Activated naive CD8-positive, alpha-beta T cell treated with anti-CD3 and anti-CD28 coated beads, Interleukin-2, amount 50 U/mL, for 24 hours (primary cell): ENCODE measurements at places on chromosomes 2 and 18.

DNA sequence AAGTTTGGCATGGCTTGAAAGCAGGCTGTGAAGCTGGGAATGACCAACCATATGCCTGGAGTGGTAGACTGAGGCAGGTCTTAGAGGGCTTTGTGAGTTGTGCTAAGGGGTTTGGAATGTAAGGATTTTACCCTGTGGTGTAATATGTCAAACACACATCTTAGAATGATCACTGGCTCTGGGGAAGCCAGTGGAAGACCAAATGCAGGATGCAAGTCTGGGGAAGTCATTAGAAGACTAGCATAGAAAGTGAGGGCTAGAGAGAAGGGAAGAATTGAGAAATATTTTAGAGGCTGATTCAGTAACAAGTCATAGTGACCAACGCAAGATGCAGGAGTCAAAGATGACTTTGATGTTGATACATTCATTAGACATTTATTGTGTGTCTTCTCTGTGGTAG lies 3.5 kb upstream of the FHOD3 start:
- no peak for DNase-seq

GRCh38 chr2:10844097-10844496 lies 31.5 kb upstream of the PDIA6 start:
- DNase-seq, result no peak

DNA sequence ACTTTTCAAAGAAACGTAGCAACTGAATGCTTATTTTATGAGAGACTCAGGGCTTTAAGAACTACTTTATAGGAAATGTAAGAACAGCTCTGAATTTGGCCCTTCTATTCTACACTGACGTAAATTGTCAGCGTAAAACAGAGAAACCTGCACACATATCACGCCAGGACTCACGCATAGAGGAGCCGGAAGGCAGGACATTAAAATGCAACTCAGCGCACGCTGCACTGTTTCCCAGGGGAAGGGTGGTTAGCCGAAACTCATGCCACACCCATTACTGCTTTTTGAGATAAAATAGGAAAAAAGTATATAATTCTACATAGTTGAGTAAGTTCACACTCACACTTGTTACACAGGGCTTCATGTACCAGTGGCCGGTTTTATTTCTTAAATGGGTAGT lies 7.4 kb downstream of the TUBB6 start:
- DNase-seq, result no peak

GRCh38 chr2:190378880-190379237 lies 29.3 kb upstream of the MFSD6 start:
- no peak for DNase-seq

GRCh38 chr18:58535340-58536201 lies 93.3 kb downstream of the ALPK2 start:
- no peak for DNase-seq

DNA sequence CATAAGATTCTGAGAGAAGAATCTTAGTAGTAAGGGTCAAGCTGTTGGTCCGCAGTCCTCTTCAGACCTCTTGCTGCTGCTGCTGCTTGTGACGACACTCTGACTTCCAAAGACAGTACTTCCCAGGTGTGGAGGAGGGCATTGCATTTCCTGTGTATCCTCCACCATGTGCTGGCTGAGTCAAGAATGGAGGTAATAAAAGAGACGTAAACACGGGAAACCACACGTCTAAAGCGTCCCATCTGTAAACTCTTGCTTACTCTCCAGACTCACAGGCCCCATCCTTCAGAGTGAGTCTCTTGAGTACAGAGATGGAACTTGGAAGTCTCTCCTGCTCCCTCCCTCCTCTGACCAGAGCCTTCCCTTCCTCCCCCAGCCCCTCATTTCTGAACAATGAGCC lies 25.6 kb downstream of the KLHL29 start:
- DNase-seq, result no peak

- DNase-seq, result no peak
Observed at GRCh38 chr2:104863468-104864279, 9.8 kb downstream of the POU3F3 start.

DNA sequence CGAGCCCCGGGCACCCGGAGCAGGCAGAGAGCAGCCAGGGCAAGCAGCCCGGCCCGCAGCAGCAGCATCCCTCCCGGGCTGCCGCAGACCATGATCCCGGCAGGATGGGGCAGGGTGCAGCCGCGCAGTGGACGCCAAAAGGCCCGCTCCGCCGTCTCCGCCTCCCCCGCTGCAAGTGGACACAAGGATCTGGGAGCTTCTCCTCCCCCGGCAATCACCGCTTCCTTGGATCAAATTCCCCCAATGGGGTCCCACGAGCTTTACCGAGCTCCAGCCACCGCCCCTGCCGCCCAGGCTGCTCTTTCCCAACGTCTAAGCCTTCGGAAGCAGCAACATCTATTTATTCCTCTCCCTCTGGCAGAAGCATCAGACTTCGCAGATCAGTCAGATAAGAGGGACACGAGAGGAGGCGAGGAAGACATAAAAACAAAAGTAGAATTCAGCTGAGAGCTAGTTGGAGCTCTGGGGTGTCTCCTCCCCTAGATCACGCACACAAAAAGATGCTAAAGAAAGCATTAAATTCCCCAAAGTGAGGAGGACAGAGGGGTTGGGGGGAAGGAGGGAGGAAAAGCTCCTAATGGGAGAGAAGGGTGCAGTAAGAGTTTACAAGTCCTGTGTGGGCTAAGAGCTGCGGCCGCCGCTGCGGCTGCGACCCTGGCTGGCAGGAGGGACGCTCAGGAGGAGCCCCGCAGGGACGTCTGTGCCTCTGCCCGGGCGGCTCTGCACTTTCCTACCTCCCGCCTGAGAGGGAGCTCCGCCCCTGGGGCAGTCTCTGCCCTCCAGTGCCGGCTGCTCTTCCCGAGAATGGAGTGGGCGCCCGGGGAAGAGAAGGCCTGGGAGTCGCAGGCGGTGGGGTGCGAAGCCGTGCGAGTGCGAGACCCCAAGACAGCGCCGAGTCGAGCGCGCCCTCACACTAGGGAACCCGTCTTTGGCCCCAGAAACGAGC lies at the start of gene FRZB:
Gene FRZB (minus strand): TSS at position 177 of the 946 bp plus-strand sequence. CDS start 85 bp downstream, at position 92.
- DNase-seq, result peak; percentile 2

- no peak for DNase-seq
Observed at GRCh38 chr18:60585670-60586069, 213.1 kb upstream of the MC4R start.

- DNase-seq, result no peak
Observed at GRCh38 chr18:2410688-2411087, 160.6 kb downstream of the METTL4 start.

DNA sequence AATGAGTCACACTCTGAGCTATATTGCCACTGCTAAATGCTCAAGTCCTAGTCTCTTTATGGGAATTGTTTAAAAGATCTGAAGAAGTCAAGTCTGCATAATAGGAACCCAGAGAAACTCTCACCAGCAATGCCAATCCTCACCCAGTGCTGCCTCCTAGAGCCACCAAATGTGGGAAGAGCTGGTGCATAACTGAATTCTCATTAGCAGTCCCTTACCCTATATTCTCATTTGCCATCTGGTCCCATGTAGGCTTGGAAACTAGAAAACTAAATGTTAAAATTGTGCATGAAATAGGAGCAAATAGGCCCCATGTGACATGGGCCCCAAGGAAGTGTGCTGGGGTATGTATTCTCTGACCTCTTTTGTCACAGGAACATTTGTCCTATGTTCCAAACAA lies 224.4 kb upstream of the SMAD2 start:
- DNase-seq, result no peak

DNA sequence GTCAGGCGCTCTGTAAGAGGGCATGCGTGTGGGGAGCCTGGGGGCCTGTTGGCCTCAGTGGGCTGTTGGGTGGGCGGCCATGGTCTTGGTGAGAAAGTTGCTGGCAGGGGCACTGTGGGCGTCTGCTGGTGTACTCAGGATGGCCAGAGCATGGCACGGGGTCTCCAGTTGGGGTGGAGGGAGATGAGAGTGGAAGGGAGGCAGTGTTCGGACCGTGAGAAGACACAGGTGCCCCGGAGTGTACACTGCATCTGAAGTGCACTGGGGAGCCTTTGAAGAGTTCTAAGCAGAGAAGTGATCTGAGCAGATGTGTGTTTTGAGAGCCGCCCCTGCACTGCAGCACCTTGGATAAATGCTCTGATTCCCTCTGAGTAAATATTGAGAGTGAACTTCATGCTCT lies 150.8 kb downstream of the LDLRAD4 start:
- DNase-seq, result no peak

- no peak for DNase-seq
Observed at GRCh38 chr2:176133389-176133788, 3.9 kb downstream of the HOXD8 start.

DNA sequence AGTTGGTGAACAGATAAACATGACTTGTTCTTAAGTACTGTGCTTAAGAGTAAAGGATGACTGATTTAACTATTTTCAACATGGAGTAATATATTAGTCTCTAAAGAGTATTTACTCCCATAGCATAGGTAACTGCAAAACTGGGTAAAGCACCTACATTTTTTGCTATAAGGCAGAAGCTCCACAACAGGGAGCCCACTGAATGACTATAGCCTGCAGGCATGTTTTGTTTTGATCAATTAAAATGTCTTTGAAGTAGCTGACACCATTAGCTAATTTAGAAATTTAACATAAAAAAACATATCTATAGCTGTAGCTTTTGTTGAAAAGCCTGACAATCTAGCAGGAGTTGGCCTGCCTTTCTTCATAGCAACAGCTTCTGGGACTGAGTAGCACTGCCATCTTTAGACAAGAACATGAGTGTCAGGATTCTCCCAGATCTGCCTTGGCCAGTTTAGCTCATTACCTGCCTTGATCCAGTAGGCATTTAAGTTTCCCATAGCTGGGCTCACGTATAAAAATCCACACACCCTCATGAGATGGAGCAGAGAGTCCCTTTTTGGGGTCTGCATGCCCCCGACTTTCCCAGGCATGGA lies 1935.1 kb upstream of the PIK3C3 start:
- DNase-seq, result no peak
